Stimulated activated CD8-positive, alpha-beta memory T cell treated with anti-CD3 and anti-CD28 coated beads, Interleukin-7, amount 100 ng/mL, for 1 hour (primary cell): ENCODE measurements at places on chromosomes 1 and 21.

DNA sequence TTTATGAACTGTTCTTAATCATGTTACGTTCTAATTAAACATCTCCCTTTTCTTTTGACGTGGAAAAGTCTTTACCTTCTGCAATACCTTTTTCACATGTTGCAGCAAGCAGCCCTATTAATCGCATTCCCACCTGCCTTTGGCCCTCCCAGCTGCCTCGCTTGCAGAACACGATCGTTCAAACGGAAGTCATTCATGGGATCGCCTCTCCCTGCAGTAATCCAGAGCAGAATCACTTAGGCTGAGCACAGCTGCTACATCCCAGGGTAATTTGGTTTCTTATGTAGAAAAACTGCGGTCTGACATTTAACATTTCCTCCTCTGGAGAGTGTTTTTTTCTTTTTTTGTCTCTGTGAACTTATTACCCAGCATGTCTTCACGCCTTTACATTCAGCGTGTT is 206.3 kb downstream of the KIF26B start:
- DNase-seq: no peak

GRCh38 chr1:67630438-67631045 is 54.5 kb upstream of the GADD45A start:
- no peak for DNase-seq

DNA sequence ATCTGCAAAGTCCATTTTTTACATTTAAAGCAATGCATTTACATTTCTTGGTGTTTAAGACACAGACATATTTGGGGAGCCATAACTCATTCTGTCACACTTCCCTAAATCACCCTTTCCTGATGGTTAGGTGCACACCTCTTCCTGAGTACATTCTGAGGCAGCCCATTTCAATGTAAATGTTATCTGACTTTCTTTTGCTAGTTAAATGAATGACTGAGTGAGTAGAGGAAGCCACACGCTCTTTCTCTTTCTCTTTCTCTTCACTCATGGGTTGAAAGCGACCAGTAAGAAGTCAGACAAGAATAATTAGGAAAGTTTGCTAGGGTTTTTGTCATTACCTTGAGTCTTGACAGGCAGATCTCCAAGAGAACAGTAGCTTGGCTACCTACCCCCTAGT is 143.1 kb downstream of the S1PR1 start:
- no peak for DNase-seq

GRCh38 chr1:211677659-211678058 is 2.2 kb upstream of the NEK2 start:
- no peak for DNase-seq

- no peak for DNase-seq
These were observed 84.7 kb upstream of the HIVEP3 start for GRCh38 chr1:42003433-42003832.

- no peak for DNase-seq
These were observed 21.7 kb downstream of the RNF187 start for GRCh38 chr1:228508840-228509415.

- DNase-seq: no peak
These were observed 93.5 kb downstream of the SIK1 start for GRCh38 chr21:43333298-43334062.

GRCh38 chr1:152228831-152229230 is 4.8 kb upstream of the HRNR start:
- no peak for DNase-seq

DNA sequence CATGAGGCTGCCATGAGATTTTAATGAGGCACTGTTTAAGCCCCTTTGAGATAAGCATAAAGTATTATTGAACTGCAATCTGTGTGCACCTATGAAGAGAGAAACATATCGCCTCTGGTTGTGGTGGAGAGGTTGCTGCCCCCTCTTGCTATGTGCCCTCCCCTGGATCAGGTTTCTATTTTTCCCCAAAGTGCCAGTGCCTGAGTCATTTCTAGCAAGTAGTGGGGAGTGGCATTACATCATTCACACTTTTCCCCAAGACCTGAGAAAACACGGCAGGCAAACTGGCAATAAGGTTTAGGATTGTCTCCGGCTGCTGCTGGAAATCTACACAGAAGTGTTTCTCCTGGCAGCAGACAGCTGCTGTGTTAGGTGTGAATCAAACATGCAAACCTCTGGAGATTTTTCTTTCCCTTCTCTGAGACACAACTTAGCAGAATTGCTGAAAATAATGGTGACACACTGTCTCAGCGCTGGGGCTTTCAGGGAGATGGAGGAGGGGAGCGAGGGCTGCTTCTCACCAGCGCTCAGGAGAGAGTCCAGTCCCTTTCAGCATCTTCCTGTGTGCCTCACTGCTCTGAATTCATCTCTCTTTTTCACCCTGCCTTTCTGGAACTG is 13.7 kb upstream of the RGS16 start:
- no peak for DNase-seq

DNA sequence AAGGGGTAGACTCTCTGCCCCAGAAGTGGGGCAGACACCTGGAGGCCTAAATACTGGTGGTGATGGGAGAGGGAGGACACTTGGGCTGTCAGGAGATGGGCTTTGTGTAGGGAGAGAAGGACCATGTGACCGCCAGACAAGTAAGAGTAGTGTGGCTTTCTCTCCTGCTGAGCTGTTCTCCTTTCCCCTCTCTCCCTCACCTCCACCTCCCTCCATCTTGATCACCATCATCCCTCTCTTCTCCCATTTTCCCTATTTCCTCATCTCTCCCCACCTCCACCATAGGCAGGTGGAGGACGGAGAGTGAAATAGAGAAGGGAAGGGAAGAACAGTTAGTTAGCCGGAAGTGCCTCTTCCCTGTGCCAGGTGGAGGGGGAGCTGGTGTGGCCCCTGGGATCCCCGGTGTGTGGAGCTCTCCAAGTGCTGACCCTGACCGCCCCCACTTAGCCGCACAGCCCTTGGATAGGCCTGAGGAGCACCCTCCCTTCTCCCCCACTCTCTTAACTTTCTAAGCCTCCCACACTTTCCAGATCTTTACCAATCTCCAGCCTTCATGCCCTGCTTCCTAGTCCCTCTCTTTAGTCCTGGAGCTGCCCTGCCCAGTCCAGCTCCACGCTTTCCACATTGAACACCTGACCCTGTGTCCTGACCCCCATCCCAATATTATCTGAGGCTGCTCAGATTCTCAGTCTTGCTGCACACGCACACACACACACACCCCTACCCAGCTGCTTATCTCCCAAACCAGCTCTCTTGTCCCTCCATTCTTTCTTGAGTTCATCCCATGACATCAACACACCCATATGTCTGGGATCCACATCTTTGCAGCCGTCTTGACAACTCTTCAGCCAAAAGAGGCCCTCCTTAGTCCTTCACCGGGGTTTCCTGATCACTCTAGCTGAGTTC is 1.5 kb downstream of the CELF3 start:
- DNase-seq: no peak
